ENCODE measurements at places on chromosomes 7 and 10.

GRCh38 chr10:75397496-75398199, 3.9 kb downstream of the ZNF503 start:
- H3K36me3 ChIP-seq = no peaks in the 10 kb centered on the region
- H3K27ac ChIP-seq = no peak overlapping the region
- peaks cover 38% of the 10 kb centered on the region for H3K27me3 ChIP-seq
- H3K4me1 ChIP-seq = peaks cover 11% of the 10 kb centered on the region
- DNase-seq = peak; percentile 22
- H3K4me3 ChIP-seq = no peak overlapping the region

GRCh38 chr7:22051886-22052673, 106.4 kb upstream of the CDCA7L start:
- H3K27ac ChIP-seq = no peak overlapping the region
- no peaks in the 10 kb centered on the region for H3K4me1 ChIP-seq
- no peaks in the 10 kb centered on the region for H3K36me3 ChIP-seq
- H3K4me3 ChIP-seq = no peak overlapping the region
- H3K27me3 ChIP-seq = peaks cover 44% of the 10 kb centered on the region

DNA sequence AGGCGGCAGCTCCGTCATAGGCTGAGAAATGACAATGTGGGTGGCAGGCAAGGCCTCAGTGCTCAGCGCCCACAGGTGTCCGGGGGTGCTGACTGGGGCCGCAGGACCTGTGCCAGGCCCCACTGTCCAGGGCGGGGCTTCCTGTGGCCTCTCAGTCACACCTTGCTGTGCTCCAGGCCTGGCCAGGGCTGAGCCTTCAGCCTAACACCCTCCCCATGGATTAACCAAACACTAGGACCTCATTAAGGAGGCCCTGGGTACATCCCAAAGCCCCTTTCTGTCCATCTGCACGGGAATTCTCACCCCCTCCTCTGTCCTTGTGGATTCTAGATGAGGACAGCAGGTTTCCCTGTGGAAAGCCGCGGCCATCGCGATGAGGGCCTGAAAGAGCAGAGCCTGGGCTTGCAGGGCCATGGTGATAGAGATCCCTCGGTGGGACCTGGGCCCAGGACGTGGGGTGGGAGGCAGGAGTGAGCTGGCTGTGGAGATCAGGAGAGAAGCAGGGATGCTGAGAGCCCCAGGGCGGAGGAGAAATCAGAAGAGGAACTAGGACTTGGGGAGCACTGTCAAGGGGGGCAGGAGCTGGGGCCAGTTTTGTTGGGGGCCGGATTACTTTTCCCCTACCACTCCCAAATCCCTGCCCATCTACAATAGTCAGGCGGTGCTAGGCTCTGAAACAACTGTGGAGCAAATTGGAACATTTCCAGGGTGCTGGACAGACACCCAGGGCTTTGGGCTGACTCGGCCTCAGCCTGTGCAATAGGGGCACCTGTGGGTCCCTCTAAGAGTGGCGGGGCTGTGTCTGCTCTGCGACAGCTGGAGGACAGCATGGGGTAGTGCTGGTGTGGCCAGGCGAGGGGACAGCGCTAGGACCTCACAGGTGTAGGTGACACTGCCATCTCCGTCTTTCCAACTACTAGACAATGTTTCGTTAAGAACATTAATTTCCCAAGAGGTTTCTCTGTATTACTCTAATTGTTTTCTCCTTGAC, 23.3 kb upstream of the MNX1 start:
- no peak for DNase-seq
- H3K4me1 ChIP-seq = no peaks in the 10 kb centered on the region
- no peaks in the 10 kb centered on the region for H3K36me3 ChIP-seq
- no peak overlapping the region for H3K27ac ChIP-seq
- no peak overlapping the region for H3K4me3 ChIP-seq

- peak overlapping the region; percentile 46 for H3K4me3 ChIP-seq
- peaks cover 71% of the 10 kb centered on the region for H3K4me1 ChIP-seq
- no peaks in the 10 kb centered on the region for H3K27me3 ChIP-seq
- peak overlapping the region; percentile 85 for H3K27ac ChIP-seq
Observed at GRCh38 chr7:35727571-35727970, 32.6 kb upstream of the HERPUD2 start.

DNA sequence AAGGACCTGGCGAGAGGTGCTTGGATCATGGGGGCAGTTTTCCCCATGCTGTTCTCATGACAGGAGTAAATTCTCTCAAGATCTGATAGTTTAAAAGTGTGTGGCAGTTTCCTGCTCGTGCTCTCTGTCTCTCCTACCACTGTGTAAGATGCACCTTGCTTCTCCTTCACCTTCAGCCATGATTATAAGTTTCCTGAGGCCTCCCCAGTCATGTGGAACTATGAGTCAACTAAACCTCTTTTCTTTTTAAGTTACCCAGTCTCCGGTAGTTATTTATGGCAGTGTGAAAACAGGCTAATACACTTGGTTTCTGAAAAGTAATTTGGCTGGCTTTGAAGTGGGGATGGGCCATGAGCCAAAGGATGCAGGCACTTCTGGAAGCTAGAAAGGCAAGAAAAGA, 268.0 kb upstream of the KAT6B start:
- H3K4me1 ChIP-seq = no peaks in the 10 kb centered on the region
- H3K4me3 ChIP-seq = no peak overlapping the region
- no peaks in the 10 kb centered on the region for H3K27me3 ChIP-seq

GRCh38 chr7:140022582-140023211, 40.1 kb downstream of the PARP12 start:
- no peak overlapping the region for H3K4me3 ChIP-seq
- H3K27me3 ChIP-seq = no peaks in the 10 kb centered on the region
- peaks cover 11% of the 10 kb centered on the region for H3K36me3 ChIP-seq
- H3K4me1 ChIP-seq = peaks cover 11% of the 10 kb centered on the region

DNA sequence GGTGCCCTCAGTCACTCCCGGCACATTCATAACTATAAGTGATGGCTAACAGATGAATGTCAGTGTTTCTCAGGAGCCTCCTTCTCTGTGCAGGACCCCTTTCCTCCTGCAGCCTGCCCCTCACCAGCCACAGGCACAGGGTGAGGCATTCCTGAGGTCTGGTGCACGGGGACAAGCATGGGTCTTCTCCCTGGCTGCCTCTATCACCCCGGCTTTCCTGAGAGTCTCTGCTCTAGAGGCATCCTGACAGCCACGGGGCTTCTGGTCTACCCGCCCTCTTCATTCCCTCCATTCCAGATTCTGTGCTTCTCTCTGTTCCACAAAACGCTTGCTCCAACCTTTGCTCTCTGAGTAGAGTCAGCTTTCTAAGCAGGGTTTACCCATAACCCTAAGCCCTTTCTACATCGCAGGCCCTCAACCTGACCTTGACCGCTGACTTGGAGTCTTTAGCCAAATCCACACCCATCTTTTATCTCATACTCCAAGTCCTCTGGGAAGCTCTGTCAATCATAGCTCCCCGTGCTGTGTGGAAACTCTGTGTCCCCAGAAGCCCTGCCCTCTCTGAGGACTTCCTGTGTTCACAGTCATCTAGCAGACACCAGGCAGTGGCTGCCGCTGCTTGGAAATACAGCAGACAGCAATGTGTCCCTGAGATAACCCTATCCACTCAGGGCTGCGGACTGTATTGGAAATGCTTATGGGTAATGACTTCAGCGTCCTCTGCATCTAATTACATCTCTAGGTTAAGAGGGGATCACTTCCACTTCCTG, 159.0 kb downstream of the SFMBT2 start:
- DNase-seq = no peak
- H3K27me3 ChIP-seq = no peaks in the 10 kb centered on the region
- H3K27ac ChIP-seq = peak overlapping the region; percentile 90
- H3K4me3 ChIP-seq = peak overlapping the region; percentile 55
- peaks cover 23% of the 10 kb centered on the region for H3K36me3 ChIP-seq
